ENCODE measurements at places on chromosomes 2 and 18. TPM values are rescaled to one million over a fixed set of nuclear protein-coding genes. Genes with fewer than 3 reads are reported as not detected.

Gene FKBP1B
- total RNA-seq, result 1.4 TPM

Gene COL6A3
- total RNA-seq, result 29.9 TPM

Gene GPBAR1
- total RNA-seq, result 0.40 TPM

Gene CPLX4
- total RNA-seq, result not detected

Gene SERPINB13
- not detected for total RNA-seq

Gene TIMM21
- 36.9 TPM for total RNA-seq

DNA sequence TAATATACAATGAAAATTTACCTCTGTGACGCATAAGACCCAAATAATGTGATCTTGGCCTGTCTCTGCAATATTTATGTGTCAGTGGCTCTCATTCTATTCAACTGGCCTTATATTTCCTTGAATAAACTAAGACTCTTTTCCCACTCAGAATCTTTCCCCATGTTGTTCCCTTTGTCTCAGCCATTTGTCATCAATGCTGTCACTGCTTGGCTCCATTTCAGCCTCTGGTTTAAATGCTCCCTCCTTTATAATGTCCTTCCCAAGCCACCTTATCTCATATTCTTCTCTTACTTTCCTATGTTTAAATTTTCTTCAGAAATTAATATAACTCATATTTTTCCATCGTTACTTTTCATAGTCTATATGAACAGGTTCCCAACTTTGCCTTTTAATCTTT, 158.3 kb upstream of the DTNA start:
- H3K27me3 ChIP-seq, result no peaks in the 10 kb centered on the region
- H3K36me3 ChIP-seq, result no peaks in the 10 kb centered on the region
- H3K27ac ChIP-seq, result no peak overlapping the region
- no peak overlapping the region for H3K4me3 ChIP-seq
- no peaks in the 10 kb centered on the region for H3K4me1 ChIP-seq
- DNase-seq, result no peak

GRCh38 chr2:47060652-47061170, 94.4 kb downstream of the STPG4 start:
- peaks cover 18% of the 10 kb centered on the region for H3K4me1 ChIP-seq
- H3K4me3 ChIP-seq, result no peak overlapping the region
- H3K27ac ChIP-seq, result no peak overlapping the region
- H3K36me3 ChIP-seq, result peaks cover 22% of the 10 kb centered on the region

DNA sequence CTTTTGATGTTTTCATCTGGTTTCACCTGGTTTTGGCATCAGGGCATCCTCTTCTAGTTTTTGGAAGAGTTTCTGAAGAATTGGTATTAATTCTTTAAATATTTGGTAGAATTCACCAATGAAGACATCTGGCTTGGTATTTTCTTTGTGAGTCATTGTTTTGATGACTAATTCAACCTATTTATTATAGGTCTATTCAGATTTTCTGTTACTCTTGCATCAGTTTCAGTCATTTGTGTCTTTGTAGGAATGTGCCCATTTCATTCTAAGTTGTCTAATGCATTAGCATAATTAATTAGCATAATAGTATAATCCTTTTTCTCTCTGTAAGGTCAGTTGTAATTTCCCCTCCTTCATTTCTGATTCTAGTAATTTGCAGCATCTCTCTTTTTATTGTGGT, 8.0 kb downstream of the GNLY start:
- peaks cover 5% of the 10 kb centered on the region for H3K27me3 ChIP-seq
- no peaks in the 10 kb centered on the region for H3K36me3 ChIP-seq
- no peak for DNase-seq
- H3K4me3 ChIP-seq, result no peak overlapping the region

DNA sequence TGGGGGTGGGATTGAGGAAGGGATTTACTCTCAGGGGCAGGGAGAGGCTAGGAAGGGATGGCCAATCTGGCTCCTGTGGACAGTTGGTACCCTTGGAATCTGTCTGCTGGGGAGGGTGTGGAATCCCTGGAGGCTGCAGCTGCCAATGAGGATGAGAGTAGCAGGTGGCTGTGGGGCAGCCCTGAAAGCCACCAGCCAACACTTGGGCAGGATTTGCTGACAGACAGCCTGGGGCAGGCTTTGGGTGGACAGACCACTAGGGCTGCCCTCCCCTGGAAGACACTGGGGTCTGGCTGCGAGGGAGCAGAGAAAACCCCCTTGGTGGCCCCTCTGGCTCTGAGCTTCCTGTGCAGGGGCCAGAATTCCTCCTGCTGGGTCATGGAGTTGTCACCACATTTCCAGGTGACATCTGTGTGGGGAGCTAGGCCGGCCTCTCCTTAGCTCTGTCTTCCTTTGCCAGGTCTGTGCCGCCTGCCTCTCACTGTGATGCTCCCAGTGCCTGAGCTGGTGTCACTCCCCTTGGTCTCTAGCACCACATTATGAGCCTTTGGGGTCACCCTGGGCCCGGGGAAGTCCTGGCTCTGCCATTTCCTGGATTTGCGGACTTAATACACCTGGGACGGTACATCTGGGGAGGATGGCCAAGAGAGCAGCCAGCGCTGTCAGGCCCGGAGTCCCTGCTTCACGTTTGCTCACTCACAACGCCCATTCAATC, 13.4 kb upstream of the ARHGEF4 start:
- peaks cover 2% of the 10 kb centered on the region for H3K27me3 ChIP-seq
- no peak for DNase-seq
- no peaks in the 10 kb centered on the region for H3K36me3 ChIP-seq

- no peaks in the 10 kb centered on the region for H3K27me3 ChIP-seq
- H3K4me3 ChIP-seq, result no peak overlapping the region
- H3K4me1 ChIP-seq, result peaks cover 18% of the 10 kb centered on the region
- no peaks in the 10 kb centered on the region for H3K36me3 ChIP-seq
These were observed 28.2 kb upstream of the EPAS1 start for GRCh38 chr2:46269001-46269400.

- no peak for DNase-seq
- H3K27me3 ChIP-seq, result no peaks in the 10 kb centered on the region
These were observed 4.8 kb downstream of the UXS1 start for GRCh38 chr2:106189325-106189724.

DNA sequence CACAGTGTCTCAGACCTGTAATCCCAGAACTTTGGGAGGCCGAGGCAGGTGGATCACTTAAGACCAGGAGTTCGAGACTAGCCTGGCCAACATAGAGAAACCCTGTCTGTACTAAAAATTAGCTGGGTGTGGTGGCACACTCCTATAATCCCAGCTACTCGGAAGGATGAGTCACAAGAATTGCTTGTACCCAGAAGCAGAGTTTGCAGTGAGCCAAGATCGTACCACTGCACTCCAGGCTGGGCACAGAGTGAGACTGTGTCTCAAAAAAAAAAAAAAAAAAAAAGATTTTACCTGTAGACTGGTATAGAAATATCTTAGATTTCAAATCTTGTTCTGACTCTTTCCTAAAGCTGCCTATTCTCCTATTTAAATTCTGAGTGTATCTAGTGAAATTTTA, 7.2 kb upstream of the KLHL29 start:
- H3K4me3 ChIP-seq, result no peak overlapping the region
- peaks cover 21% of the 10 kb centered on the region for H3K27me3 ChIP-seq
- H3K4me1 ChIP-seq, result peaks cover 15% of the 10 kb centered on the region
- DNase-seq, result no peak

DNA sequence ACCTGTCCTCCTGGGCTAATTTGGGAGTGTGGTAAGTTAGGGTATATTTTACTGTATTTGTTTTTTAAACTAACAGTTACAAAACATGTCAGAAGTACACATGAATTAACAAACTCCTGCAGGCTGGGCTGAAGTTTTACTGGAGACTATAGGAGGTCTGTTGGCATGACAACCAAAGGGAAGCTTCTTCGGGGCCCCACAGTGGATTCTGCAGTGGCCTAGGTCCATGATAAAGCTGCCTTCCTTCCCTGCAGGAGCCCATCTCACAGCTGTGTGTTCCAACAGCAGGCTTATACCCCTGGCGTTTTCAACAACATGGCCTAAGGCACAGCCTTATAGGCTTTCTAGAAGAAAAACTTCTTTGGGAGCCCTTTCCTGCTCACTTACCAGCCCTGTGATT, 128.0 kb upstream of the SETBP1 start:
- no peaks in the 10 kb centered on the region for H3K36me3 ChIP-seq
- H3K27me3 ChIP-seq, result peaks cover 2% of the 10 kb centered on the region
- peaks cover 4% of the 10 kb centered on the region for H3K4me1 ChIP-seq
- no peak overlapping the region for H3K27ac ChIP-seq
- DNase-seq, result no peak
- no peak overlapping the region for H3K4me3 ChIP-seq

DNA sequence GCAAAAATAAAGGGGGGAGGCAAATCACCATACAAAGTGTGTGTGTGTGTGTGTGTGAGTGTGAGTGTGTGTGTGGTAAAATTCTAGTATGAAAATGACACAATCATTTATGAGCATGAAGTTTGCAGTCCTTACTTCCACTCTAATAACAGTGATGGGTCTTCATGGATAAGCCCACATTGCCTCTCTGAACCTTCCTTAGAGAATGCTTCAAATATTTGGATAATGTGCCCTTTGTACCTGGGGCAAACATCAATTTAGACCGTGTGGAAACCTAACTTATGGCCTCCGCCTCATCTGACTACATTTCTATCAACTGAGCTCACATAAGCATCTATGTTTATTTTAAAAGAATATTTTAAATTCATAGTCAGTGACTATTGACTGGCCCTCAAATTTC, 3.7 kb downstream of the SCN9A start:
- H3K27ac ChIP-seq, result no peak overlapping the region
- peaks cover 31% of the 10 kb centered on the region for H3K27me3 ChIP-seq
- peaks cover 9% of the 10 kb centered on the region for H3K4me1 ChIP-seq
- H3K4me3 ChIP-seq, result no peak overlapping the region

GRCh38 chr2:218406949-218407618, 7.4 kb downstream of the CTDSP1 start:
- H3K36me3 ChIP-seq, result peaks cover 16% of the 10 kb centered on the region
- H3K27me3 ChIP-seq, result peaks cover 5% of the 10 kb centered on the region
- peak overlapping the region; percentile 75 for H3K4me3 ChIP-seq
- peak overlapping the region; percentile 90 for H3K27ac ChIP-seq
- peaks cover 34% of the 10 kb centered on the region for H3K4me1 ChIP-seq
- peak; percentile 79 for DNase-seq

GRCh38 chr2:123077101-123077500, 948.0 kb upstream of the CNTNAP5 start:
- H3K27ac ChIP-seq, result no peak overlapping the region
- DNase-seq, result no peak
- H3K36me3 ChIP-seq, result no peaks in the 10 kb centered on the region

DNA sequence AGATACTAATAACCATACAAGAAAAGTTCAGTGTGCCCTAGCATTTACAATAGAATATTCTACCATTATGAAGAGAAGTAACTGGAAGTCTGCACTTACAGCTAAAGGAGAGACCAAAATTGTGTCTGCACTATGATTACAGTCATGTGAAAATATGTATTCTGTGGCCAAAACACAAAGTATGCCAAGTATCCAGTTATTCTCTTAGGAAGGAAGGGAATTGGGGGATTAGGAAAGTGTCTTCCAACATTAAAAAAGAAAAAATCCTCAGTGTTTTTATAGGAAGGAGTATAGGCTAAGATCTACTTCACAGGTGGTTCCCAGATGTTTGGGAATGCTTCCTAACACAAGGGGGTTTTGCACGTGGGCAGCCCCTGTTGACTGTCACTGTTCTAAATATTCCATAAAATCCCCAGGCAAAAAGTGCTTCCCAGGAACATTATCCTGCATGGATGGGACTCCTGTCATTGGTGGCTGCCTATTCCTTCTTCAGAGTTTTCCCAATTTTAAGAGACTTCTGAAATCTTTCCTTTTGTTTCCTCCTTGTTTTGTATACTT, 180.2 kb upstream of the KLHL29 start:
- no peak overlapping the region for H3K27ac ChIP-seq
- H3K36me3 ChIP-seq, result no peaks in the 10 kb centered on the region
- H3K4me1 ChIP-seq, result no peaks in the 10 kb centered on the region
- H3K27me3 ChIP-seq, result peaks cover 11% of the 10 kb centered on the region

DNA sequence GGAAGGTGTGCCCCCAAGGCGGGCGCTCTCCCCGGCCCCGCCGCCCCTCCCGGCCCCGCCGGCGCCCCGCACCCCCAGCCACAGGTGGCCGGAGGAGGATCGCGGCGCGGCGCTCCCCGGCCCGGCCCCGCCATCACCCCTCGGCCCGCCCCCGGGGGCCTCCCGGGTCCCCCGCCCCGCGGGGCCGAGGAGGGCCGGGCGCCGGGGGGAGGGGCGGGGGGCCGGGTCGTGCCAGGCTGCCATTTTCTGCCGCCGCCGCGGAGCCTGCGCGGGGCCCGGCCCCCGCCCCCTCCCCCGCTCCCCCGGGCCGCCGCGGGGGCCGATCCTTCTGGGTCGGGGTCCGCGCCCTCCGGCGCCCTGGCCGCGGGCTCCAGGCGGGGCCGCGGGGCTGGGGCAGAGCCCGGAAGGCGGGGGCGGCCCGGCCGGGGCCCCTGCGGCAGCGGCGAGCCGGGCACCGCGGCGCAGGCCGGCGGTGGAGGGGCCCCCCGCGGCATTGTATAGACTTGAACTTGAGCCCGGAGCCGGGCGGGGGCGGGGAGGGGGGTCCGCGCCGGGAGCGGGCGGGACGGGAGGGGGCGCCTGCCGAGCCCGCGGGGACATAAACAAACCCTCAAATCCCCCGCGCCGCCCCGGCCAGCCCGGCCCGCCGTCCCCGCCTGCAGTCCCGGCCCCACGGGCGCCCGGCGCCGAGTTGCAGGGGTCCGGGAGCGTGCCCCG, 556 bp downstream of the DNMT3A start:
- H3K4me1 ChIP-seq, result peaks cover 45% of the 10 kb centered on the region

DNA sequence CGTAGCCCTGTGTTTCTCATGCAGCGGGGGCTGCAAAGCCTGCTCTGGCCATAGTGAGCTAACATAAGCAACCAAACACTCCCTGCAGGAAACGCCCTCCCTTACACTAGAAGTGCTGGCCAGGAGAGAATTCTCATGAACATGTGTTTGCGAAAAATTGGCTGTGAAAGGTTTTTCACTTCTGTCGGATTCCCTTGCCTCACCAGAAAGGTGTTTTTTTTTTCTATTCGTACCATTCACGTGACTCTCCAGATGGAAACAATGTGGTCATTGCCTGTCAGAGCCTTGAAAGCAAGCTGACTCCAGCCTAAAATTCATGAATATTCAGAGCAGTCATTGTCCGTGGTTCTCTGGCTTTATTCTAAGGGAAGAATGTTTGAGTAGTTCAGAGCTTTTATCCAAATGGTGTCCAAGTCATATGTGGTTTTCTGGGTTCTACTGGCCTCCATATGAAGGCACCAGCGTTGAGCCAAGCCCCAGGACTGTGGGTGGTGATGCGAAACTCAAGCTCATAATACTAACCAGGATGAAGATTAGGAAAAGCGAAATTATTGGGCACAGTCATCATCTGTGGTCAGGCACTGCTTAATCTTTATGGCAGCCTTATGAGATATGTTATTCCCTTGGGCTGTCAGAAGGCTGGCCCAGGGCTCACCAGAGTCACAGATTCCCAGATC, 236.4 kb downstream of the ALPK2 start:
- no peak overlapping the region for H3K4me3 ChIP-seq
- H3K36me3 ChIP-seq, result no peaks in the 10 kb centered on the region
- H3K27me3 ChIP-seq, result no peaks in the 10 kb centered on the region
- DNase-seq, result no peak
- H3K4me1 ChIP-seq, result peaks cover 6% of the 10 kb centered on the region

GRCh38 chr2:231545105-231545902, 15.1 kb upstream of the NMUR1 start:
- peak overlapping the region; percentile 61 for H3K4me3 ChIP-seq
- H3K27ac ChIP-seq, result peak overlapping the region; percentile 91
- peak; percentile 81 for DNase-seq
- peaks cover 5% of the 10 kb centered on the region for H3K36me3 ChIP-seq

- no peak overlapping the region for H3K27ac ChIP-seq
- peaks cover 39% of the 10 kb centered on the region for H3K36me3 ChIP-seq
- DNase-seq, result no peak
These were observed 12.7 kb downstream of the ZNF24 start for GRCh38 chr18:35331367-35332087.
